ENCODE measurements at places on chromosomes 4 and X. TPM values are rescaled to one million over a fixed set of nuclear protein-coding genes. Genes with fewer than 3 reads are reported as not detected.

PDGFRA gene
- 1.1 TPM for total RNA-seq

DNA sequence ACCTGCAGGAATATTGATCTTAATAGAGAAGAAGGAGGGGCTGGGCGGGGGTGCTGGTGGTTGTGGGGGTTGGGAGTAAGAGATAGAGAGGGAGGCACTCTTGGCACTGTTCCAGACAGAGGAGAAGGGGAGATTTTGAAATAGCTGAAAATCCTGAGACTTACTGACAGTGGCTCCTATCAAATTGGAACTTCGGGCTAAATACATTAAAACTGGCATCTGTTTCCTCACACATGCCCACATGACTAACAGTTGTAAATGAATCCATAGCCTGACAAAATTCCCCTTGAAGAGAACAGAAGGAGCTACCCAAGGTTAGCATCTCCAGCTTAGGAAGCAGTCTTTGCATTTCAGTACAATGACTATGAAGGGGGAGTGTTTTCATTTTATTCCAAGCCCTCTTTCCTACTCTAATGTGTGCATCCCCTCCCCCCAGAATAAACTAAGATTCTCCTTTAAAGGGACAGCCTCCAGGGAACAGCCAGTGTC lies 1.4 kb downstream of the DCX start:
- no peak for DNase-seq
- no peak overlapping the region for H3K4me3 ChIP-seq
- H3K4me1 ChIP-seq, result no peaks in the 10 kb centered on the region
- no peaks in the 10 kb centered on the region for H3K27me3 ChIP-seq
- H3K27ac ChIP-seq, result no peak overlapping the region

- peak; percentile 81 for DNase-seq
- no peak overlapping the region for H3K4me3 ChIP-seq
Measured at GRCh38 chr4:152259866-152260265, 276.0 kb downstream of the FBXW7 start.

DNA sequence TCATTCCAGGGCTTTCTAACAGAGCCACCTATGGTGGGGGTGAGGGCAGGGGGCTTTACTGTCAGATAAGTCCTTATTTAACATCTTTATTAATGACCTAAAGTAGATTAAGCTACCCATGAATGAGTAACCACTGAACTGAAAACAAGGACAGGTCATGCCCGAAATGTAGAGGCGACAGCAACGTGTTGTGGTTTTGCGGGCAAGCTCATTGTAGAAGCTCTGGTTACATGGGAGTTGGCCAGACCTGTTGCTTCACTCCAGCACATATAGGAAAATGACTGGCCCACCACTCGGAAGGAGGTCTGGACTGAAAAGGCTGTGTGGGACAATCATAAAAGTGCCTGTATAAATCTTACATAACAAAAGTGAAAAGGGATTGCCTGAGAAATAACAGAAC lies 109.6 kb upstream of the NDP start:
- H3K4me1 ChIP-seq, result peaks cover 5% of the 10 kb centered on the region
- no peaks in the 10 kb centered on the region for H3K36me3 ChIP-seq
- no peak overlapping the region for H3K27ac ChIP-seq
- DNase-seq, result no peak

EIF1AX gene
- 51.1 TPM for total RNA-seq

CDX4 gene
- not detected for total RNA-seq

ZDHHC15 gene
- not detected for total RNA-seq

- H3K4me3 ChIP-seq, result no peak overlapping the region
- no peaks in the 10 kb centered on the region for H3K27me3 ChIP-seq
- peaks cover 5% of the 10 kb centered on the region for H3K36me3 ChIP-seq
- no peak overlapping the region for H3K27ac ChIP-seq
- DNase-seq, result no peak
- peaks cover 5% of the 10 kb centered on the region for H3K4me1 ChIP-seq
Measured at GRCh38 chrX:130124577-130124976, 14.3 kb upstream of the ELF4 start.

- no peaks in the 10 kb centered on the region for H3K36me3 ChIP-seq
- DNase-seq, result no peak
- H3K4me1 ChIP-seq, result no peaks in the 10 kb centered on the region
- H3K27ac ChIP-seq, result no peak overlapping the region
- no peak overlapping the region for H3K4me3 ChIP-seq
- H3K27me3 ChIP-seq, result no peaks in the 10 kb centered on the region
Measured at GRCh38 chrX:127732709-127733108, 319.5 kb downstream of the ACTRT1 start.

GRCh38 chrX:122572461-122572860 lies 611.6 kb upstream of the GRIA3 start:
- no peaks in the 10 kb centered on the region for H3K4me1 ChIP-seq
- DNase-seq, result peak; percentile 4
- no peak overlapping the region for H3K4me3 ChIP-seq
- no peak overlapping the region for H3K27ac ChIP-seq
- H3K36me3 ChIP-seq, result no peaks in the 10 kb centered on the region

MAGEA1 gene
- 0.07 TPM for total RNA-seq

IQCM gene
- total RNA-seq, result not detected

All from PC-3 (cell line).